ENCODE measurements at places on chromosomes 3 and 15.

DNA sequence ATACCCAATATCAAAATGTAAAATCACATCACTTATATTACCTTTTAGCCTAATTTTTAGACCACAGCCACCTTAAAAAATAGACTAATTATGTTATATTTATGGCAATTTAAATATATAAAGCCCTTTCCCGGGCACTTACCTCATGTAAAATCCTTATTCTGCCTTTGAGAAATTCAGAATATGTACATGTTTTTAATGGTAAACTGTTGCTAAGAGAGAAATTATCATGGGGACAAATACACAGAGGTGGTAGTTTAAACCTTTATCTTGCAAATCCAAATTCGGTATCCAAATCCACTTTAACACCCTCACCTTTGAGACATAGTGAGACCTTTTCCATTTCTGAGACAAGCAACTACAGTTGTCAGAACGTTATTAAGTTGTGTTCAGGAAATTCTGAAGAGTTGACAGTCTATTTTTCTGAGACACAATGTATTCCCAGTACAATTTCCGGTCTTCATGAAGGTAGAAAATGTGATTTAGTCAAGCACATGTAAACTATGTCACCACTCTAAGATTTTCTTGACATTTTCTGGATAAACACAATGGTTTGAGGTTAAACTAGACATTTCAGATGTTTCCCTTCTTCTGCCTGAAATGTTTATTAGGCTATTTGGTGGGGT, 10.6 kb upstream of the VGLL3 start:
- no peak for DNase-seq

- DNase-seq, result no peak
Observed at GRCh38 chr15:26015516-26016075, 152.5 kb upstream of the ATP10A start.

- peak; percentile 41 for DNase-seq
Observed at GRCh38 chr15:33126559-33127290, 67.8 kb downstream of the FMN1 start.

DNA sequence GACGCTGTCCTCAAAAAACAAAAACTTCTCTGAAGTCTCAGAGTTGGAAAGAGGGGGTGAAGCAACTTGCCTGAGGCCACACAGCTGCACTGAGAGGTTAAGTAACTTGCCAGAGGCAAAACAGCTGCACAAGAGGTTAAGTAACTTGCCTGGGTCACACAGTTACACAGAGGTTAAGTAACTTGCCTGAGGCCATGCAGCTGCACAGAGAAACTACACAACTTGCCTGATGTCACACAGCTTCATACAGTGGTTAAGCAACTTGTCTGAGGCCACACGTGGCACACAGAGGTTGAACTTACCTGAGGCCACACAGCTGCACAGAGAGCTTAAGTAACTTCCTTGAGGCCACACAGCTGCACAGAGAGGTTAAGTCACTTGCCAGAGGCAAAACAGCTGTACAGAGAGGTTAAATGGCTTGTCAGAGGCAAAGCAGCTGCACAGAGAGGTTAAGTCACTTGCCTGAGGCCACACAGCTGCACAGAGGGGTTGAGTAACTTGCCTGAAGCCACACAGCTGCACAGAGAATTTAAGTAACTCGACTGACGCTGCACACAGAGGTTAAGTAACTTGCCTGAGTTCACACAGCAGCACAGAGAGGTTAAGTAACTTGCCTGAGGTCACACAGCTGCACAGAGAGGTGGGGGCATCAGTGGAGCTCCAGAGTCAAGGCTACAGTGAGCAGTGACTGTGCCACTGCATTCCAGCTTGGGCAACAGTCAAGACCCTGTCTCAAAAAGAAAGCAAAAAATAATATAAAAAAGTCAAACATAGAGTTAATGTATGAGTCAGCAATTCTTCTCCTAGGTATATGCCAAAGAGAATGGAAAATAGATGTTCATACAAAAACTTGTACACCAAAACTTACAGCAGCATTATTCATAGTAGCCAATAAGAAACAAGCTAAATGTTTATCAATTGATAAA, 12.0 kb upstream of the ACAD9 start:
- DNase-seq, result no peak

DNA sequence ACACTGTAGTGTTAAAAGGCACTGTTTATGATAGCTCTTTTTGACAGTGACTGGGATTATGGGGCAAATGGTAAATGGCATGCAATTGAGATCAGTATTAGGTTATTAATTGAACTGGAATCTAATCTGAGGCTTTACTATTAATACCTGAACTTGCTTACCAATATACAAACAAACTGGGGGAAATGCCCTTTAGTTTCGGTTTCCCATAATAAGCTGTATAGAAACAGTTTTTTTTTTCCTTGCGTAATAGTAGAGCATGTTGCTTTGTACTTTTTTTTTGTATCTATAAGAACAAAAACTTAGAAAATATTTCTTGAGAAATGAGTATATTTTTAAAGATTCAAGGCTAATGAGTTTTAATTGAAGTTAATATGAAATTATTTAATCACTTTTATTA, 95.0 kb downstream of the FNDC3B start:
- no peak for DNase-seq

- no peak for DNase-seq
Observed at GRCh38 chr3:17030956-17031652, 146.3 kb downstream of the PLCL2 start.

DNA sequence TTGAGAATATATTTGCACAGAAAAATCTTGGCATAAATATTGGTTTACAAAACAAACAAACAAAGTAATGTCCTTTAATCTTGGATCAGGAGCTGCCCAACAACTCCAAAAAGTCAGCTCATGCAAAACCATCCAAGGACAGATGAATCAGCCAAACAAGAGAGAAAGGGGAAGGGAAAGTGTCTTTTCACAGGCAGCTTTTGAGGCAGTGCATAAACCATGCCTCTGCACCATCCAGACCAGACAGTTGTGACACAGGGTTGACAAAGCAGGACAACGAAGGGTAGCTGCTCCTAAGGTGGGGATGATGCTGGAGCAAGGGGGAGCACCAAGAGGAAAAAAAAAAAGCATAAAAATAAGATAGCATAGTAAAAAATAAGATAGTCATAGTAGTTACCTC, 8.7 kb downstream of the CD86 start:
- DNase-seq, result no peak

GRCh38 chr3:50525987-50526386, 22.6 kb upstream of the CACNA2D2 start:
- peak; percentile 11 for DNase-seq

- DNase-seq, result no peak
Observed at GRCh38 chr3:38332201-38332600, 14.4 kb upstream of the XYLB start.

GRCh38 chr3:193546129-193546528, 8.6 kb downstream of the ATP13A4 start:
- no peak for DNase-seq

- no peak for DNase-seq
Observed at GRCh38 chr3:27509376-27509775, 25.2 kb upstream of the SLC4A7 start.

GRCh38 chr15:32098033-32098432, 67.7 kb downstream of the CHRNA7 start:
- DNase-seq, result no peak

DNA sequence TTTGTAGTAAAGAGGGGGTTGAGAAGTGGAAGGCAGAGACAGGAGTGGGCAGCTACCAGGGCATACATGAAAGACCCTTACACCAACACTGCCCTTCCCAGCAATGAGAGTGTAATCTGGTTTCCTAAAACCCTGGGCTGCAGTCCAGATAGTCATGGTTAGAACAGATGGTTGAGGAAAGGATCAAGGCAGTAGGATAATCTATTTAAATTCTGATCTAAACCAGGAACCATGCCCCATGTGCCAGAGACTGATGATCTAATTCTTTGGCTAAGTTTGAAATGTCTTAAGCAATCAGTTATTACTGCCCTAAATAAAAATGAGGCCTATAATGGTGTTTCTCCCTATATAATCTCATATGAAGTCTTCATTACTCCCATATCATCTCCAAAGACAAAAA, 59.6 kb downstream of the PRTG start:
- no peak for DNase-seq

DNA sequence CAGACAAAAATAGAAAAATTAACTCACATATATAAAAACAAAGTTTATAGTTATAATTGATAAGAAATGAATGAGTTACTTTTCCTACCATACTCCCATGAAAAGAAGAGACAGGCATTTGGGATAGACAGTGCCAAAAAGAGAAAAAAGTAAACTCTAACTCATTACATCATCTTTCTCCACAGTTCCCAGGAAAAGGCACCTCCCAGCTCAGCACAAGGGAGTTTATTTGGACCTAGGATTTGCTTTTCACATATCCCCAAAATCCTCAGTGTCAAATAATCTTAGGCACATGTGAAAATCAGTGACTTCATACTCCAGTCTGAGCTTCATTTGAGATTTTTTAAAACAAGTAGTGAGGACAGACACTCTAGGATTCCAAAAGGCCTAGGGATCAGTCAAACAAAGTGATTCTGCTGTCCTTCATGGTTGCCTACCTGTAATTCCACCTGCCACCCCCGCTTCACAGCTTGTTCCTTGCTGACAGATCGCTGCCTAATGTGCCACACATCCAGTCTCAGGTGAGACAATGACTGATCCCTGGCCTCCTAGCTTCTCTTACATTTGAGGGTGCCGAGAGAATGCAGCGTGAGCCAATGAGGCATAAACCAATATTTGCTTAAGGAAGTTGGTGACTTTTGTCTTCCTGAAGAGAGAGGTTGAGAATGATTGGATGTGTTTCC, 573.7 kb downstream of the TBL1XR1 start:
- no peak for DNase-seq

DNA sequence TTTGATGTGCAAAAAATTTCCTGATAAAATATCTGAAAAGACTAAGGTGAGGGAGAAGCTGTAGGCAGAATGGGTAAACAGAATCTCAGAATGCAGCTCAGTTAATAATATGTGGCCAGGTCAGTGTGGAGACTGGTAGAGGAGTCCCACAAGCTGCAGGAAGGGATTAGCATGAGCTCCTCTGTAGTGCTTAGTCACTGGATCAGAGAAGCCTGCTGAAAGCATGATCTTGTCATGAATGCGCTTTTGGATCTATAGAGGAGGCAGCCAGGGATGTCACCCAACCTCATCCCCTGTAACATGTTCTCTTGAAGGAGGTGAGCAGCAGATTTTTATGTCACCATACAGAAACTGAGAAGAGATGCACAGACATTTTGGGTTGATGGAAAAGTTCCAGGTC, 1035.3 kb upstream of the GBE1 start:
- no peak for DNase-seq

- no peak for DNase-seq
Observed at GRCh38 chr3:17865631-17866030, 123.2 kb upstream of the TBC1D5 start.

DNA sequence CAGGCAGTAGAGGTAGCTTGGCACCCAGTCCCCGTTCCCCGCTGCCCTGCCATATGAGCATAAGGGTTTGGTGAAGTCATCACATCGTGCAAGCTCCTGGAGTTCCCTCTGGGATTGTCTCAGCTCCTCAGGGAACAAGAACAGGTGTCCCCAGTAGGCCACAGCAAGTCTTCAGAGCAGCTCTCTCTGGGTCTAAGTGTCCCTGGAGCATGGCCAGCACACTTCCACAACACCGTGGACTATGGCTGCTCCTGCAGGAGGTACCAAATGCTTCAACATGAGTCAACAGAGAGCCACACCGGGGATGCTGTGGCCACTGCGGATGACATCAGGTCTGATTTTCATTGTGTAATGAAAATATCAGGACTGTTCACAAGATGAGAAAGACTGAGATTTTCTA, 23.1 kb downstream of the ABHD6 start:
- no peak for DNase-seq

DNA sequence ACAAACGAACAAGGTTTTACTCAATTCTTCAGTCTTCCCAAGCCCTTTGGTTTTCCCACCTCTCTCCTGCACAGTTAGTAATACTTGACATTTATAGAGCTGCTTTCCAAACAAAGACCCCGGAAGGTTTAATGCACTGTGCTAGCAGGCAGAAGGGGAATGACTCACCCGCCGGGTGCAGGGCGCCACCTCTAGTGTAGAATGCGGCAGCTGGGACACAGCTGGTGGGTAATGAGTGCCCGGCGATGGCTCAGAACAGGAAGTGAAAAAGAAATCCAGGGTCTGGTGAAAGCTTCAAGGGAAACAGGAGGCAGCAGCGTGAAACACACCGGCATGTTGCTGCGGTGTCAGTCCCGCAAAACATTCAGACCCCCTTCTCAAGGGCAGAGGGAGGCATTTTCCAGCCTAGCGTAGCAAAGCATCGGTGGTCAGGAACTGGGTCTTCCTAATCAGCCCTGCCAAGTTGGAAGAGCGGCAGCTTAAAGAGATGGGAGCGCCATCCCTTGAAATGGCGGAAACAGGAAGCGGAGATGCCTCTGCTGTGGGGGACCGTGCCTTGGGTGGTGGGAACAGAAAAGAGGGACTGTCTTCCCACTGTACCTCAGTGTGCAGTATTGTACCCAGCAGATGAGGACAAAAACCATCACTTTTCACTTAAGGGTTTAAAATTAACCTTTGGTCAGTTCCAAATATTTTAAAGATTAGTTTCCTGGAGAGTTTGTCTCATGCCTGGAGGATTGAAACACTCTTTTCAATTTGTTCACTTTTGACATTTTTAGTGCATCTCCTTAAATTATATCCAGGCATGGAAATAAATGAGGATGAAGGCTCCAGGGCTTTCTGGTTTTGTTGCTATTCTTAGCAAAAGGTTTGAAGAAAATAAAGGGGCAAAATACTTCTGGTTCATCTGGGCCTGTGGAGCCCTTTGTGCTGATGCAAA, 160.7 kb upstream of the MCTP2 start:
- DNase-seq, result no peak

GRCh38 chr3:144391236-144391635, 419.6 kb downstream of the DIPK2A start:
- DNase-seq, result no peak

DNA sequence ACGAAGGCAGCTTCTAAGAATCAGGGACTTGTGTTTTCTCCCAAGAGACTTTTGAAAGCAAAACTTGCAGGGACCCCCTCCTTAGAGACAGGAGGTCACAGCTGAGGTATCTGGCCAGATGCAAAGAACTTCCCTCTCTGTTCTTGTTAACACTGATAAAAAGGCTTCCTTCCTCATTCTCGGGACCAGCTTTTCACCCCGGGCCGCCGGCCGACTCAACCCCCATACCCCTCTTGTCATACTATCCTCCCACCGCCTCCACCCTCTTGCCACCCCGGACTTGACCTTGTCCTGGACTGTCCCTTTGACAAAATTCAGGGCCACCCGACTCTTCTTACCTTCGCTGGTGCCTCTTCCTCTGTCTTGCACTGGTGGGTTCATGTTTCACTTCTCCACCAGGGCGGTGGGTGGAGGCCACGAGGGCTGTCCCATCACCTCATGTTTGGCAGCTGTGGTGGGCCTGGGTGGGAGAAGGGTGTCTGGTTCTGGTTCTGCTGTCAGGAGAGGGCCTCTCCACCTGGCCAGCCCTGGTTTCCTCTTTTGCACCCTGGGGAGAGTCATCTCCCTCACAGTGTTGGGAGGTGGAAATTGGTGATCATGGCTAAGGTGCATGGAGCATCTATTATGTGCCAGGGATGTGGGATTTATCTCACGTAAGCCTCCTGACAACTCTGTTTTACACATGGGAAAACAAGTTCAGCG, 32.5 kb downstream of the BHLHE40 start:
- no peak for DNase-seq

- DNase-seq, result no peak
Observed at GRCh38 chr3:38019658-38020341, 9.6 kb downstream of the PLCD1 start.
